Cerebellar nuclear complex (tissue), 1 donor: ENCODE measurements at places on chromosomes 11 and 22.

DNA sequence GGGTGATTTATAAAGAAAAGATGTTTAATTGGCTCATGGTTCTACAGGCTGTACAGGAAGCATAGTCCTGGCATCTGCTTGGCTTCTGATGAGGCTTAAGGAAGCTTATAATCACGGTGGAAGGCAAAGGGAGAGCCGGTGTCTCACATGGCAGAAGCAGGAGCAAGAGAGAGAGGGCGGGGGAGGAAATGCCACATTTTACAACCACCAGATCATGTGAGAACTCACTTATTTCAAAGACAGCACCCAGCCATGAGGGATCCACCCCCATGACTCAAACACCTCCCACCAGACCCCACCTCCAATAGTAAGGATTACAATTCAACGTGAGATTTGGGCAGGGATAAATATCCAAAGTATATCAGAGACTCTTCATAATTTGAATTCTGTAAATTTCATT is 200.7 kb downstream of the MSANTD4 start:
- DNase-seq: no peak

GRCh38 chr22:23697031-23697970 is 6.5 kb downstream of the RGL4 start:
- DNase-seq: no peak

DNA sequence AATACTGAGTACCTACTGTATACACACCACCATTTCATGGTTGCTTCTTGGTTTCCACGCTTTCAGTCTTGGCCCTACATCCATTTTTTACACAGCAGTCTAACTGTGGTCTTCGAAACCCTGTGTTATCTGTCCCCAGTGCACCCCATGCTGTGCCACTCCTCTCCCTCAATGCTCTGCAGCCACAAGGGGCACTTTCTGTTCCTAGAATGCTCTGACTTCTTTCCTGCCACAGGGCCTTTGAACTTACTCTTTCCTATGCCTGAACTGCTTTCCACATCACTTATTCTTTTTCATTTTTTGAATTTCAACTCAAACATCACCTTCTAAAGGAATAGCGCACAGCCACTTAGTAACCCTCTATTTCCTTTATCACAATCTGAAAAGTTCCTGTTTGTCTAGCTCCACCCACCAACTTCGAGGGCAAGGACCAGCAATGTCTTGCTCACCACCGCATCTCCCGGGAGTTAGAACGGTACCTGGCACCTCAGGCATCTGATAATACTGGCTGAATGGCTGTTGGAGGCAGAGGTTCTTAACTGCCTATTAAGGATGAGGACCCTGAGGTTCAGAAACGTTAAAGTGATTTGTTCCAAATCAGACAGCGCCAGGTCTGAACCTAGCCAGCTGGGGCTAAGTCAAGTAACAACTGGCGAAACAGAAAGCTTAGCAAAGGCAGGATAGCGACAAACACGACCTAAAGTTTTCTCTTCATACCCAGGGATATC is 568 bp downstream of the ALG8 start:
- no peak for DNase-seq

GRCh38 chr11:18927550-18928322 is 11.5 kb downstream of the MRGPRX1 start:
- DNase-seq: no peak

- no peak for DNase-seq
Observed at GRCh38 chr22:45235851-45236342, 4.8 kb downstream of the KIAA0930 start.

DNA sequence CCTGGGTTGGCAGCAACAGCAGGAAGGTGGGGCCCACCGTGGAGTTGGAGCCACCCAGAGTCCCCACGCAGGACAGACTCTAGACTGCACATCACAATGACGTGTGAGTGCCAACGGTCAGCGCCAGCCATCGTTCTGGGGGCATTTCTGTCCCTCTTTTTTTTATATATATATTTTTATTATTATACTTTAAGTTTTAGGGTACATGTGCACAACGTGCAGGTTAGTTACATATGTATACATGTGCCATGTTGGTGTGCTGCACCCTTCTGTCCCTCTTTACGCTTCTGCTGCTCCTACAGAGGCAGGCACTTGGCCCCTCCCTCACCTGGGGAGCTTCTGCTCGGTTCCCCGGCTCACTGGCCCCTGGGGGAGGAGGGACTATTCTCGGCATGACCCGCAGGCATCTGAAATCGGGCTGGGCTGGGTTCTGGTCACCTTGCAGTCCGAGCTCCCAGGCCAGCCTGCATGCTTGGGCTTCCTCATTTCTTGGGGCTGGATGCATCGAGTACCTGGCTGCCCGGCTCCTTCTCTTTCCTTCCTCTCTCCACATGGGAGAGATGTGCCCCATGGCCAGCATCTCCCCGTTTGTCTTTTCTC is 787.4 kb downstream of the TBC1D22A start:
- no peak for DNase-seq

GRCh38 chr11:44318369-44318768 is 8.4 kb upstream of the ALX4 start:
- DNase-seq: no peak

DNA sequence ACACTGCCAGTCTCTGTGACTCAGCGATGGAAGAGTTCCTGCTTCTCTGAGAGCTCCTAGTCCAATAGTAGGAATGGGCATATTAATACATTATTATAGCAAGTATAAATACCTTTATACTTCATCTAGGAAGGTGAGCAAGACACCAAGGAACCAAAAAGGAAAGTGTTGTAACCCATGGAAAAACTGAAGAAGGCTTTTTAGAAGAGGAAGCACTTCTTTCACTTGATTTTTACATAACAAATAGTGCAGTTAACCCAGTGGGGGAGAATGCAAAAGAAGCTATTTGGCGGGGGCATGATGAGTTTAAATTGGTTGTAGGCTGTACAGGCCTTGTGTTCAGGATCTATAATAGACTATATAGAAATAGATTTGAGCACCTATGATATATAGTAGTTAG is 31.2 kb upstream of the C11orf87 start:
- DNase-seq: no peak
